Activated CD8-positive, alpha-beta T cell treated with anti-CD3 and anti-CD28 coated beads for 36 hours (primary cell): ENCODE measurements at places on chromosomes 11 and 22.

DNA sequence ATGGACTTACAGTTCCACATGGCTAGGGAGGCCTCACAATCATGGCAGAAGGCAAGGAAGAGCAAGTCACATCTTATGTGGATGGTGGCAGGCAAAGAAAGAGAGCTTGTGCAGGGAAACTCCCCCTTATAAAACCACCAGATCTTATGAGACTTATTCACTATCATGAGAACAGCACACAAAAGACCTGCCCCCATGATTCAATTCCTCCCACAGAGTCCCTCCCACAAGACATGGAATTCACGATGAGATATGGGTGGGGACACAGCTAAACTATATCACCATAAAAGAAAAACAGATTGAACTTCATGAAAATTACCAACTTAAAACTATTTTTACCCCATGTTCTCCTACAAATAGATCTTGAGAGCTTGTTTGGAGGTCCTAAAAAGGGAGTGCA lies 19.6 kb downstream of the ENTHD1 start:
- DNase-seq, result peak; percentile 20

- no peak for DNase-seq
Observed at GRCh38 chr22:48797731-48798130, 1029.9 kb downstream of the BRD1 start.

DNA sequence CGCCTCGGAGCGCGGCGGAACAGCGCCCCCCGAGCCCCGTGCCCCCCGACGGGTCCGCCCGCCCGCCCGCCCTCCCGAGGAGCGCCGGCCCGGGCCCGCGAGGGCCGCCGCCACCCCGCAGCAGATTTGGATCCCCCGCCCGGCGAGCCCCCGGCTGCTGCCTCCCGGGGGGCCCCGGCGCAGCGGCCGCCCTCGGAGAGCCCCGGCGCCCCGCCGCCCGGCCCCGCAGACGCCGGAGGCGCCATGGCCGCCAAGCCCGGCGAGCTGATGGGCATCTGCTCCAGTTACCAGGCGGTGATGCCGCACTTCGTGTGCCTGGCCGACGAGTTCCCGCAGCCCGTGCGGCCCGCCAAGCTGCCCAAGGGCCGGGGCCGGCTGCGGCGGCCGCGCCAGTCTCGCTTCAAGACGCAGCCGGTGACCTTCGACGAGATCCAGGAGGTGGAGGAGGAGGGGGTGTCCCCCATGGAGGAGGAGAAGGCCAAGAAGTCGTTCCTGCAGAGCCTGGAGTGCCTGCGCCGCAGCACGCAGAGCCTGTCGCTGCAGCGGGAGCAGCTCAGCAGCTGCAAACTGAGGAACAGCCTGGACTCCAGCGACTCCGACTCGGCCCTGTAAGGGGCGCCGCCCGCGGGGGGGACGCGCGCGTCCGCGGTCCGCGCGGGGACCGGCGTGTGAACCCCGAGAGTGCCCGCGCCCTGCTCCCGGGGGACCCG lies 380 bp downstream of the C11orf96 start:
- DNase-seq, result peak; percentile 15

- no peak for DNase-seq
Observed at GRCh38 chr11:60917267-60917666, 3.3 kb downstream of the TMEM109 start.

DNA sequence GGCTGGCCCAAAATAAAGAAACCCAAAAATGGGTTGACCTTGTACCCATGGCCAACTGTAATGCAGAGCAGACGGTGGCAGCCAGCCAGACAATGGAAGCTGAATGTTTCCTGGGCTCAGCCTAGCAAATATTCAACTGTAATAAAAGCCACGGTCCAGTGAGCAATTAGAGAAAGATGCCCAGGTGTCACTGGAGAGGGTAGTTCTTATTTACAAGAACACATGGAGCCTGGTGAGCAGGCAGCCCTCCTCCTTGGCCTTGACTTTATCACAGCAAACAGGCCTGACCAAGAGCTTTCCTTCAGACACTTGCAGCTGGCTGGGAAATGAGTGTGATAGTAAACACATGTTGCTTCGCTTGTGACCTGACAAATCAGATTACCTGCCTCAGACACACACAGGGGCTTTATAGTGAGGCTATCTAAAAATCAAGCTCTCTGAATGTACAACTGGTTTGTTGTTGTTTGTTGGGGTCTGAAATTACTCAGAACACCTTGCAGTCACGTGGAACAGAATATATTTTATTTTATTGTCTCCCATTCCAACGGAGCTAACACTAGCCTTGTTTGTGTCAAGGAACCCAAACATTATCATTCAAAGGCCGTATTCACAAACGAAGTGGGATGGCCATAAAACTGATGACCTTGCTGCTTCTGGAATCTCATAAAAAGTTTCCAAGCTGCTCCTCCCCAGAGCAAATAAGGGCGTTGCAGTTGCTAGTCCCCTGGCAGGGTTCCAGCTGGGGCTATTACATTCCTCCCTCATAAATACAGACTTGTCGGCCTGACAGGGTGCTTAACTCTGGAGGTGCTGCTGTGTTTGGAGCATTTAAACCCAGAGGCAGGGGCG lies 161.1 kb downstream of the BBOX1 start:
- DNase-seq, result no peak

GRCh38 chr22:27875951-27876350 lies 43.1 kb downstream of the PITPNB start:
- peak; percentile 46 for DNase-seq
